AG09319 (cell line): ENCODE measurements at places on chromosomes 5 and 9.

GRCh38 chr5:103358305-103358995 lies 99.9 kb downstream of the MACIR start:
- DNase-seq: no peak

DNA sequence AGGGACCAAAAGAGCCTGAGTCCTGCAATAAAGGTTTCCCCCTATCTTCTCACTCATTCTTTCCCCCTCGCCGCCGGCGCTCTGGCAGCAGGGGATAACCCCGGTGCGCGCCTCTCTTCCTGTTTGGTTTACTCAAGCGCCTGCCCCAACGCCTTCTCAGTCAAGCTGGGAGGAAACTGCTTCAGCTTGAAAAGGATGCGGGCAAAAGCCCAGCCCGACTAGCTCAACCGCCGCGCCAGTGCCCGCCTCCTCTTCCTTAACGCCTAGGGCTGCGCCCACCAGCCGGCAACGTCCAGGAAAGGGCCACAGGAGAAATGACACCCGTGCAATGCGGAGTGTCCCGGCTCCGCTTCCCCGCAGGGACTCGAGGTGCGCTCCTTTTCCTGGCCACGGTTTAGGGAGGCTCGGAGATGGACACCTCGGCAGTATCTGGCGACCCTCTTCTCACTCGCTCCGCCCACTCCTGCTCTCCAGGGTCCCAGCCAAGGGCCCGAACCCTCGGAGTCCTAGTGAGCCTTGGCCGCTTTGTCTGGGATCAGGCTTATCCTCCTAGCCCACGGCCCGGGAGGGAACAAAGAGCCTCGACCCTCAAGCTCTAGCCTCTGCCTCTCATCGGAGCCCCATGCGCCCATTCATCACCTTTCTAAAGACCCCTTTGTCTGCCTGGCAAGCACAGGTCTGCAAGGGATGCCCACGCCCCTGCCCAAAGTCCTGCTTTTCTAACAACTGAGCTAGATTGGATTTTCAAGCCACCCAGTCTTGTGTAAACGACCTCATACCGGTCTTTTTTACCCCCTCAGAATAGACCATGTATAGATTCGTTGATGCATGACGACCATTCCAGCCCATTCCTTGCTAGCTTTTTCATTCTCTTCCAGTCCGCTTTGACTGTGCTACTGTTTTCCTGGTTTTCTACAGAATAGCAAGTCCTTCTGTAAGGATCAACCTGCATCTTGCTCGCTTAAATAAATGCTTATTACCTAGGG lies 2.0 kb downstream of the ST8SIA4 start:
- DNase-seq: no peak

DNA sequence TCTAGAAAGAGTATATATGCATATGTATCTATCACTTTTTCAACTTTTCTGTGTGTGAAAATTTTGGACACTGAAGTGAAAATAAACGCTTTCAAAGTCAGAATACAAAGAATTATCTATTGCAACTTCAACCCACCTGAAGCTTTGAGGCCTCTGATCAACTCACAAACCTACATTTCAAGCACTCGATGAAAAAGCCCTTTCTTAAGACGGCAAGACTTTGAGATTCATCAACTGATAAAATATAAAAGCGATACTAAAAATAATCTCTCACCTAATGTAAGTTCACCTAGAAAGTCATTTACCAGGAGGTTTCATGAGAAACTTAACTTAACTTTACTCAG lies 1.2 kb downstream of the GOLPH3 start:
- no peak for DNase-seq

DNA sequence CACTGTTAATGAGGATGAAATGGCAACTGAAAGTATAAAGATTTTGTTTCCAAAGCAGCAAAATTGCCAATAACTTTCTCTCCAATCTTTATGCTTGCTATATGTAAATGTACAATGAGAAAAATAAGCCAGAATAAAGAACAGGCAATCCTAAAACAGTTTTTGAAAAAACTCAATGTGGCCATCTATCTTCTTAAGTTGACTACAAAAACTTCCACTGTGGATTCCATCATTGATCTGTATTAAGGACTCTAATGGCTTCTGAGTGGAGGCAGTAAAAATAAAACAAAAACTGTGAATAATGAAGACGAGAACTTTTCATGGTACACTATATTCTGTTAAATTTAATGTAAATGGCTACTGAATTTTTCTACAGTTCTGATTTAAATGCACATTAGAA lies 382.9 kb downstream of the TMEM232 start:
- DNase-seq: no peak

DNA sequence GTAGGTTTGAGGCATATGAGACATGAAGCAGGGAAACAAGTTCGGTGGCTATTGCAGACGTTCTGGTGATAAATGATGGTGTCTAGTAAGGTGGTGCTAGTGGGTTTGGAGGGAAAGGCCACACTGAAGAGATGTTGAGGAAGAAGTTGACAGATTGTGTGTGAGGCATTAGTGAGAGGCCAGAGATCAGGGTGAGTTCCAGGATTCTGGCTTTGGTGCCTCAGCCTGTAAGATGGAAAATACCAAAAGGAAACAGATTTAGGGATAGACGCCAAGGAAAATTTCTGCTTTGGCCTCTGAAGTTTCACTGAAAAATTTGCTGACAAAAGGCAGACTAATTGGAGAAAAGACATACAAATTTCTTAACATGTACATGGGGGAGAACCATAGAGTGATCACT lies 6.4 kb upstream of the PAIP1 start:
- DNase-seq: no peak

DNA sequence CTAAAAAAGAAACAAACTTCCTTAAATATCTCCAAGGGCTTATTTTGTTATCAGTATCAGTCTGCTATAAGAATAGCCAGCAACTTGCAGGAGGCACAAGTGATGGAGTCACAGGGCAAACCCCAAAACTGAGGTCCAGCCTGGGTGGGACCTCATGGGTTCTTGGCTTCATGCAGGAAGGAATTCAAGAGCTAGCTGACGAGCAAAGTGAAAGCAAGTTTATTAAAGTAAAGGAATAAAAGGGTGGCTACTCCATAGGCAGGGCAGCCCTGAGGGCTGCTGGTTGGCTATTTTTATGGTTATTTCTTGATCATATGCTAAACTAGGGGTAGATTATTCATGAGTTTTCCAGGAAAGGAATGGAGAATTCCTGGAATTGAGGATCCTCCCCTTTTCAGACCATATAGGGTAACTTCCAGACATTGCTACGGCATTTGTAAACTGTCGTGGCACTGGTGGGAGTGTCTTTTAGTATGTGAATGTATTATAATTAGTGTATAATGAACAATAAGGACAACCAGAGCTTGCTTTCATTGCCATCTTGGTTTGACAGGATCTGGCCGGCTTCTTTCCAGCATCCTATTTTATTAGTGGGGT lies 231.9 kb downstream of the ADAMTSL1 start:
- no peak for DNase-seq

DNA sequence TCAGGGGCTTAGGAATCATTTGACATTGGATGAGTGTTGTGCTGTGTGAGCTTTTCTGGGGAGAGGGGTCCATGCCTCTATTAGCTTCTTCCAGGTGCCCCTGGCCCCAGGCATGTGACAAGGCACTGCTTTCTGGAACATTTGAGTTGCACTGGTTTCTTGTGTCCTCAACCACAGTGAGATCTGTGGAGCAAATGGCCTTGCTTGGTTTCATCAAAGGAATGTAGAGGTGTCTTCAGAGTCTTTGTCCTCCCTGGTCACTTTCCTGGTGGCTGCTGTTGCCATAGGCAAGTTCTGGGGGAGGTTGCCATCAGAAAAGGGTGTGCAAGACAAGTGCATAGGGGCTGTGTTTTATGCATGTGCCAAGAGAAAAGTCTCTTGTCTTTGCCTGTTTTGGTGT lies 157.5 kb downstream of the MACROH2A1 start:
- no peak for DNase-seq

DNA sequence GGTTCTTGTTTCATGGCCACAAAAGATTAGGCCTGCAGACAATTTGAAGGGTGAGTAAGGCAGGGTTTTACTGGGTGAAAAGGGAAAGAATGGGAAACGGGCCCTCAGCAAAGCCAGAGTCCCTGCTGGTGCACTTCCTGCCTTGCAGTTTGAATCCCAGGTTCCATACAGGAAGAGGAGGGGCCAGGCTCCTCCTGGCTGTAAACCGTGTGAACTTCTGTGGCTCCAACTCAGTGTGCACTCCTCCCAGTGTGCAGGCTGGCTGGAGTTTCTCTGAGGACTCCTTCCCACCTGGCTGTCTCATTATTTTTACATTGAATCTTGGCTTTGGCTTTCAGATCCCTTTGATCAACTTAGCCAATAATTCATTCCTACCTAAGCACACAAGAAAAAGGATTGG lies 367.1 kb upstream of the KLF4 start:
- DNase-seq: no peak

GRCh38 chr9:354453-354852 lies 139.8 kb downstream of the DOCK8 start:
- DNase-seq: no peak

- no peak for DNase-seq
Measured at GRCh38 chr9:110446171-110446570, 108.5 kb upstream of the TXNDC8 start.

DNA sequence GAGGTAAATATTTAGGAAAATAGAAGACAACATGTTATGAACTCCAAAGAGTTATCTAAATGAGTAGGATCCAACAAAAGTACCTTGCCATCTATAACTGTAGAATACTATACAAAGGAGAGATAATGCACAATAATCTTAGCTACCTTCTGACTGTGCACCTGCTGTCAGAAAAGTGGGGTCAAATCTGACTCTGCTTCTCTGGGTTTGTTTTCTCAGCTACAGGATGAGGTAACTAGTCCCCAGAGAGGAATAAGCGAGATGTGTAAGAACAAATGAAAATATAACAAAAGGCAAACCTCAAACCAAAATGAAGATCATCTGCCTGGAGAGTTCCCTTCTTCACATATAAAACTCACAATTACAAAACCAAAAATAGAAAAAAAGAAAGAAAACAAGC lies 204.8 kb downstream of the DCP2 start:
- no peak for DNase-seq

- no peak for DNase-seq
Measured at GRCh38 chr5:121189342-121190305, 662.1 kb upstream of the FTMT start.

- DNase-seq: no peak
Measured at GRCh38 chr5:34626036-34626435, 30.1 kb upstream of the RAI14 start.
